ENCODE measurements at places on chromosomes 13 and 19. TPM values are rescaled to one million over a fixed set of nuclear protein-coding genes. Genes with fewer than 3 reads are reported as not detected.

- peak overlapping the region; percentile 63 for H3K27ac ChIP-seq
- no peak for DNase-seq
- H3K4me1 ChIP-seq: no peaks in the 10 kb centered on the region
- H3K27me3 ChIP-seq: no peaks in the 10 kb centered on the region
- H3K36me3 ChIP-seq: no peaks in the 10 kb centered on the region
Measured at GRCh38 chr19:50831026-50831396, 2.4 kb downstream of the KLK15 start.

DNA sequence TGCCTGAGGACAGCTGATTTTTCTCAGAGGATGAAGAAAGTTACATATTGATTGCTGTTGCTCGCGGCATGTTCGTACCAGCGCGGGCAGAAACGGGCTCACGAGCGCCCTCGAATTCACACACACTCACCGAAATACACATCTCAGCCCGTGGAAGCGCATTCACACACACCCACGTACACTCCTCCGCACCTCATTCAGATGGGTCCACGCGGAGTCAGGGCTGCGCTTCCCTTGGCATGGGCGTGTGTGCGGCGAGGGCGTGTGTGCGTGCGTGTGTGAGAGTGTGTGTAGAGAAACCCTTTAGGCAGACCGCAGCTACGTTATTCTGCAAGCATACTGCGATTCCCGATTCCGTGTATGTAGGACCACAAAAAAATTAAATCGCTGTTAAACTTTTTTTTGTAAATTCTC, 2.1 kb upstream of the PCDH17 start:
- no peak overlapping the region for H3K27ac ChIP-seq
- peaks cover 8% of the 10 kb centered on the region for H3K27me3 ChIP-seq
- peak overlapping the region; percentile 36 for H3K4me3 ChIP-seq
- no peak for DNase-seq
- no peaks in the 10 kb centered on the region for H3K36me3 ChIP-seq

DNA sequence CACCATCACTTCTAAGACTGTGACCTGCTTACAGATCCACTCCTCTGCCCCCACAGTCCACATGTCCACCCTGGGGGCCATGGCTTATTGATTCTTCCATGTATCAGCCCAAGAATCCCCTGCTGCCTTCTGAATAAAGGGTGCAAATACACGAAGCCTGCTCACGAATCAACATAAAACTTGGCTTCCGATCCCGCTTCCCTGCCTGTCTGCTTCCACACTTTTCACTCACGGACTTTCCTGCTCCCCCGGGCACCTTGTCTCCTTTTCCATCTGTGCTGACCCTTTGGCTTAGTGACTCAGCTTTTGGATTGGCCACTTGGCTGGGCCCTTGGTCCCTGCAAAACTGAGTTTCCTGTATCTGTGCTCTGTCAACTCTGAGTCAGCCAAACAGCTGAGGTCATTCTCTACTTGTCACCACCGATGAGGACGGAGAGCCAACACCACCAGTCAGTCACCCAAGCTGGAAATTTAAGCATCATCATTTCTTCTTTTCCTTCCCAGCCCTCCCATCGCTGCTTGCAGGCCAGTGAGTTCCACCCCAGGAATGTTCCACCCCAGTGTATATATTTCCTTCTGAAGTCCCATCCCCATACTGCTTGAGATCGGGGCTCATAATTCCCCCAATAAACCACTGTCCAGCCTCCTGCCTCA, 11.4 kb upstream of the USP12 start:
- H3K27me3 ChIP-seq: no peaks in the 10 kb centered on the region
- no peaks in the 10 kb centered on the region for H3K4me1 ChIP-seq
- H3K27ac ChIP-seq: peak overlapping the region; percentile 74
- H3K36me3 ChIP-seq: no peaks in the 10 kb centered on the region
- DNase-seq: no peak

Gene ZNF766
- 22.8 TPM for total RNA-seq

DNA sequence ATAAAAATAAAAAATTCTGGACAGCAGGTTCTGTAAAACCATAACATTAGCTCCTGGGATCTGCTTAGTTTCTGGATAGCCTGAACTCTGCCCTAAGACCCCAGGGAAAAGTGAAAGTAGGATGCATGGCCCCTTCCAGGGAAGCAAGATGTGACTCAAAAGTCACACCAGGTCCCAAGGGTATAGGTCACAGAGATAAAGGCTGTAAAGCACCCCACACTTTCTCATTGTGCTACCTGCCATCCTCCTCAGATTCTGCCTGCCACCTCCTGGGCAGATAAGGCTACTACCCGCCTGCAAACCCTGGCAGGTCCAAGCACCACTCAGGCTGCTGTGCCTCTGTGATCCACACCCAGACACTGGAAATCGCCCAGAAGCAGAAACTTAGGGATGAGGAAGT, 20.6 kb downstream of the FFAR2 start:
- peak; percentile 43 for DNase-seq
- H3K4me1 ChIP-seq: no peaks in the 10 kb centered on the region
- no peaks in the 10 kb centered on the region for H3K36me3 ChIP-seq
- H3K27ac ChIP-seq: no peak overlapping the region
- no peaks in the 10 kb centered on the region for H3K27me3 ChIP-seq
- H3K4me3 ChIP-seq: no peak overlapping the region
